Stromal cell of bone marrow (primary cell): ENCODE measurements at places on chromosomes 3 and 15.

GRCh38 chr3:158711886-158712285 lies 20.4 kb downstream of the RARRES1 start:
- peak; percentile 87 for DNase-seq

DNA sequence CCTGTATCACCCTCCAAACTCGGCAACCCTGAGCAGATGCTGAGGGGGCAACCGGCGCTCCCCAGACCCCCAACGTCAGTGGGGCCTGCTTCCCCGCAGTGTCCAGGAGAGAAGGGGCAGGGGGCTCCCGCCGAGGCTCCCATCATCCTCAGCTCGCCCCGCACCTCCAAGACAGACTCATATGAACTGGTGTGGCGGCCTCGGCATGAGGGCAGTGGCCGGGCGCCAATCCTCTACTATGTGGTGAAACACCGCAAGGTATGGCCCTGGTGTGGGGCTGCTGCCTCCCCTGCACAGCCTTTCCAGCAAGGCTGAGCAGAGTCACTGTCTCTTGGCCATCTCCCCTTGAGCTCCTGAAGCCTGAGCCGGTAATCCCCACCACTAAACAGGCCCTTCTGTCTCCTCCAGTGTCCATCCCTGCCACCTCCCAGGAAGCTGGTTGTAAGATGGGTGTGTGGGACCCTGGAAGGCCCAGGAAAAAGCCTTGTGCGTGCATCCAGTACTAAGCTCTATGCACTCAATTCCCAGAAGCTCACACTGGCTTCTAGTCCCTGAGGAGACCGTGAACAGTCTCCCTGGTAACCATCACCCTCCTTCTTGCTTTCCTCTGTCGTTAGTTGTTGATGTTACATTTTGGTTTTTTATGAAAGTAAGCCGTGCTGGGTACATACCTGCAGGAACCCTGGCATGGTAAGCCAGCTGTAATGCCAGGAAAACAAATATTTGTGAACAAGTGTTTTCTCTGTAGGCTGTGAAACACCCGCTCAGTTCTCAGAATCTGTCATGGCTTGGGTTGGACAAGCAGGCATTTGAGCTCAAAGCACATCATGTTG lies 63.3 kb downstream of the BOC start:
- no peak for DNase-seq

DNA sequence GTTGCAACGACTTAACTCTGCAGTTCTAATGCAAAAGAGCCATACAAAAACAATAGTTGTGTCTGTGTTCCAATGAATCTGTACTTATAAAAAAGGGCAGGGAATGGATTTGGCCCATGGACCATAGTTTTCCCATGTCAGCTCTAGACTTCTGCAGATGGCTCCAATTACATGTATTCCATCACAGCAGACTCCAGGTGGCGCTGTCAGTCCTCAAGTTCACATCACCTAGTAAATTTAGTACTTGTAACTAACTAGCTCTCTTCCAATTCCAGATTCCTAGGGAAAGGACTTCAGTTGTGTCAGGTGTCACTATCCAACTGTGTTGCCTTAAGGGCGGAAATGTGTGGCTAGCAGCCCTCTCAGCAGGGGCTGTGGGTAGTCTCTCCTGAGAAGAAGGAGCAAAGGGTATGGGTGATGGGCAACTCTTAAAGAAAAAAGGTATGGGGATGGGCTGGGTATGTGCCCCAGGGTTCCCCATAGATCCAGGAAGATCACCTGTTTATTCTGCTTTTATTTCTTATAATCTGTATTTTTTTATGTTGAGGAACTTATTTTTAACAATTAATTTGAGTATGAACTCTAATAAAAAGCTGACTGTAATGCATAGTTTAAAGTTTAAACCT lies 36.2 kb downstream of the BBS4 start:
- peak; percentile 67 for DNase-seq

GRCh38 chr15:73605759-73606436 lies 27.3 kb downstream of the NPTN start:
- no peak for DNase-seq

GRCh38 chr3:142447301-142447851 lies 461 bp downstream of the XRN1 start:
- DNase-seq, result peak; percentile 16

DNA sequence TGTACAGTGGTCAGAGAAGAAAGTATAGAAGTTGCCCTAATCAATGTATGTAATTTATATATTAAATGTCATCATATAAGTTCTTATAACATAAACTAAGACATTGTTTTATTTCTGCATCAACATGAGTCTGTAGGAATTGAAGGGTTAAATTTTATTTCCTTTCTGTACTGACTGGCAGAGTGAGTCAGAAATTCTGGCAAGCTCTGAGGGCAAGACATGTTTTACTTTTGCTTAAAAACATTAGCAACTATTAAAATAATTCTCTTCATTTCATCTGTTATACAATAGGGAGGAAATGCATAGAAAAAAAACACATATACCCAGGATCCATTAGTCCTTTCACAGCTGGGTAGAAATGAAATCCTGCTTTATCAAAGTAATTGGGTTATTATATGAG lies 171.4 kb upstream of the ALCAM start:
- DNase-seq, result peak; percentile 48
